ENCODE measurements at places on chromosomes 11 and 22.

- no peak for DNase-seq
Observed at GRCh38 chr22:35842954-35843353, 125.3 kb downstream of the APOL5 start.

DNA sequence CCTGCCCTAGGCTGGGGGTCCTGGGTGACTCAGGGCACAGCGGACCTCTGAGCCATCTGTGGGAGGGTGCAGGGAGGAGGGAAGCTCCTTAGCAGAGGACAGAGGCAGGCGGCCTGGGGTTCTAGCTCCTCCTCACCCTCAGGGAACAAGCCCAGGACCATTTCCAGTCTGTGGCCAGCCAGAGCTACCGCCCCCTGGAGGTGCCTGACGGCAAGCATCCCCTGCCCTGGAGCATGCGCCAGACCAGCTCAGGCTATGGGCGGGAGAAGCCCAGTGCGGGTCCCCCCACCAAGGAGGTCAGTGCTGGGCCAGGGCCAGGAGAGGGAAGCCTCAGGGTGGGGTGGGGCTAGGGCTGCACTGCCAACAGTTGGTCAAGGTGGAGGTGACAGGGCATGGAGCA, 26.0 kb upstream of the LRRC10B start:
- no peak for DNase-seq

- DNase-seq = no peak
Observed at GRCh38 chr11:64056213-64056785, 20.6 kb downstream of the FLRT1 start.

- no peak for DNase-seq
Observed at GRCh38 chr11:75949023-75949672, 134.1 kb downstream of the UVRAG start.

DNA sequence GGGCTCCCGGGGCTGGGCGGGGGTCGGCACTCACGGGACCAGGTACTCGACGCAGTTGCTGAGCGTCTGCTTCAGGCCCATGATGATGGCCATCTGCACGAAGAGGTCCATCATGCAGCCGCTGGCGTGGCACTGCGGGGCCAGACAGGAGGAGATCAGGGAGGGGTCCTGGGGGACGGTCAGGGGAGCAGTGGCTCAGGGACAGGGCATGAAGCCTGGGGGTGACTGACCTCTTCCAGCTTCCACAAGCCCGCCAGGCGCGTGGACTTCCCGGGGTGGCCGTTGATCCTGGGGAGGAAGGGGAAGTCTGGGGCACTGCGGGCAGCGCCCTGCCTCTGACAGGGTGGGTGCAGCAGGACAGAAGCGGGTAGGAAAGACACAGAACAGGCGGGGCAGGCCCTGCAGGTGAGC, 6.1 kb upstream of the SIGIRR start:
- DNase-seq = no peak

All from stimulated activated CD8-positive, alpha-beta memory T cell treated with anti-CD3 and anti-CD28 coated beads, Interleukin-15, amount 100 ng/mL, for 4 hours (primary cell).